ENCODE measurements at places on chromosomes 4 and X.
A peak's percentile ranks its signal among the peaks of the same experiment; 100 is the strongest.

- DNase-seq: no peak
Observed at GRCh38 chr4:92968556-92968955, 664.8 kb downstream of the GRID2 start.

GRCh38 chr4:101031971-101032370 is 315.4 kb downstream of the PPP3CA start:
- no peak for DNase-seq

- no peak for DNase-seq
Observed at GRCh38 chrX:107836958-107837357, 11.3 kb downstream of the MID2 start.

DNA sequence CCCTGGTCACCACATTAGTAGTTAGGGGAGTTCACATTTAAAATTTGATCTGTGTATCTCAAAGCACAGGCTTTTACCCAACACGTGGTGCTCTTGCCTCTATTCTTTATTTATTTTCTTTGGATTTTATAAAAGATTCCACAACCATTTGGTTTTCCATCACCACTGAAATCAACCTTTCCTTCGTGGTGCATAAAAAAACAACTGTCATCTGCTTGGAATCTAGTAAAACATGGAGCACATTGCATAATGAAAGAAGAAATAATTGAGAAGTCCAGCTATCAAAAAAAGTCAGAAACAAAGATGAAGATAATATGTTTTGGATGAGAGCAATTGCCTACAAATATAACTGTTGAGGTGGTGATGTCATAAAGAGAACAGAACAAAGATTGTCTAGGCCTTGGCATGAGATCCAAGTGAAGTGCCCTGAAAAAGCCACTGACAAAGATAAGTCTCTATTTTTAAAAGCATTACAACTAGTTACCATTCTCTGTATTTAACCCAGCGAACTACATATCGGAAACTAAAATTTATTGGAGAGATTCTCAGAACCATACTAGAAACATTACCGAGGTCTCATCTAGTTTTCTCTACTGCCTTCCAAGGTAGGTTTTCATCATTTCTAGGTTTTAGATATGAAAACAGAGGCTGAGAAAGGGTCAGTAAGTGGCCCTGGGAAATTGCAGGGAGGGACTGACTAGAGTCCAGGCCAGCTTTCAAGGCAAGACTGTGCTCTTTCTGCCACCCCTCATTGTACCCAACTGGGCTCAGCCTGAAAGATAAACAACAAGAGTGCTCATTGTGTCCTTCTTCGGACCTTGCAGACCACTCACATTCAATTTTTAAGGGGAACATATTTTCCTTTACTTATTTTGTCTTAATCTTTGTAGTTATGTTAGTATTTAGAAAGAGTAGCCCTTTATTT is 127.3 kb downstream of the MAD2L1 start:
- DNase-seq: no peak

- no peak for DNase-seq
Observed at GRCh38 chrX:31243804-31244203, 172.0 kb upstream of the FTHL17 start.

DNA sequence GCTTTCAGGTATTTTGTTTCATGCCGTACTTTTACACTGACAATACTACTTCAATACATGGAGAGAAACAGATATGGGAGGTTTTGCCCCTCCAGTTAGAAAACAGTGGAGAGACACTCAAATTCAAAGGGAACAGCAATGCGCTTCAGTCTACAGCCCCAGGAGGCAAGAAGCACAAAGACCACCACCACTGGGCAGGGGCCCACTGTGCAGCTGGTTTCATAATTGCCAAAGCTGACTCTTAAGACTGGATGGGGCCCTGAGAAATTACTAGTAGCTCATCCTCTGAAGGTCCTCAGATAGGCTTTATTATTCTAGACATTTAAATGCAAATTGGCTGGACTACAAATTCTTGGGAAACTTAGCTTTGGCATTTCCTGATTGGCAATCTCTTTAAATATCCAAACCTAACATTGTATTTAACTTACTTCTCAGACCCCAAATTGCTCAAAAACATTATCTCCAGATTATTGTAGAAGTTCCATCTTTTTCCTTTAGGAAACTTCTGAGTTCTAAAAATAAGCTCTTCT is 85.9 kb upstream of the GPR34 start:
- no peak for DNase-seq

DNA sequence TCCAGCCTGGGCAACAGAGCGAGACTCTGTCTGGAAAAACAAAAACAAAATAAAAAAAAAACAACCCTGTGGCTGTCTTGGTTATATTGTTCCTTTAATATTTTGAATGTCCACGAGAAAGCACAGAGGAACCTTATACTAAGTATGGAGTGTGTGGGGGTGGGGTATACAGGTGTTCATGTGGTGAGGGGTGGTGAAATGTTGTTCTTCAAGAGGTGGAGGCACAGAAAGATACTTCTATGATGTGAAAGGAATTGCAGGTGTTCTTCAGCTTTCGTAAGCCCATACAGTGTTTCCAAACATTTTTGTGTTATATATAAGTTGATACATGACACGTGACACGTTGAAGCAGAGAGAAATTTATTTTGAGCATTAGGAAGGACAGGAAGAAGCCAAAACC is 46.4 kb downstream of the SLC9A6 start:
- DNase-seq: no peak

GRCh38 chrX:5163663-5164062 is 1065.0 kb downstream of the NLGN4X start:
- no peak for DNase-seq

DNA sequence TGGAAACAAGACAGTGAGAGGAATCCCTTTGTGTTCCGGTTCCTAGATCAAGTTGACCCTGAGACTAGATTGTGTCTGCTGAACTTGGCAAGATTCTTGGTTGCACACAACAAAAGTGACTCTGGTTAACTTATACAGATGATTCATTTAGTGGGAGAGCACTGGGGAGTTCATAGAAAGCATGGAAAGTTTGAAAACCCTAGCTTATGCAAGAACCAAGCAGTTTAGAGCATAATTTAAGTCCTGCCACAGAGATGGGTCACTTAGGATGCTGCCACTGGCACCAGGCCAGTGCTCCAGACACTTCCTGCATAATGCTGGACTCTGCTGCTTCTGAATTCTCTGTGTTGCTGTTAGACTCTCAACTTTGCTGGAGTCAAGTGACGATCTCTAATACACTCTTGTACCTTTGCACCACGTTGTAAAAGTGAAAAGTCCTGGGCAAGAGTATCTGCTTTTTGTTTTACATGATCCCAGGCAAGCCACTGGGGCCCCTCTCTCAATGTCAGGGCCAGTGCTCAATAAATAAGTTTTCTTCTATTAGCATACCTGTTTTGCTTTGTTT is 12.7 kb upstream of the DCUN1D4 start:
- DNase-seq: no peak

- no peak for DNase-seq
Observed at GRCh38 chr4:163263606-163264005, 68.8 kb downstream of the NPY1R start.

DNA sequence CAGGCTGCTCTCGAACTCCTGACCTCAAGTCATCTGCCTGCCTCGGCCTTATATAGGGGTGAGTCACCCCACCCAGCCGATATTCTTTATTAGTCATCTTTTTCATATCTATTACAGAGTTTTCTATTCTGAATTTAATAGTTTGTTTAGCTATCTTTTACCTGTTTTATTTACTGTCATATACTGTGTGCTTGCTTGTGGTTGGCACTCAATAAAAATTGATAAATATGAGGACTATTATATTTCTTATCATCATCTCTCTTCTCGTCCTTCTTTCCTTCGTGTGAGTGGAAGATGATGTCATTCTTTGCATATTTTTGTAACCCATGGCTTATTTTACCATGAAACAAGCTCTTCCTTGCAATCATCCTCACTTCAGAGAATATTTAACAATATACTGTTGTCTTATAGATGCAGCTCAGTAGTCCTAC is 265.5 kb downstream of the ARHGAP24 start:
- DNase-seq: no peak

DNA sequence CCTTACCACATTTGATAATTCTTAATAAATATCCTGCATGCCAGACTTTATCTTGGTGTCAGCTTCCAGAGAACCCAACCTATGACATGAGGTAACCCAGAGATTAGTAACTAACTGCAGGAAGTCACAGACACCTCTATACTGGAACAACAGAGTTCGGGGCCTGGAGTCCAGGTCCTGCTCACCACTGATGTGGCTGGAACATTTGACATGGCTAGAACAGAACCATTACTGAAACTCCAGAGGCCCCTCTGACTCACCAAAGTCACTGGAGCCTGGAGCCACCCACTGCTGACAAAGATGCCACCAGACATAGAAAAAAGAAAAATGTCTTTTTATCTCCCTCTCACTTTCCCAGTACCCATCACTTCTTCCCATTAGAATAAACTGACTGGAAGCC is 403.7 kb downstream of the MID1IP1 start:
- peak; percentile 63 for DNase-seq

DNA sequence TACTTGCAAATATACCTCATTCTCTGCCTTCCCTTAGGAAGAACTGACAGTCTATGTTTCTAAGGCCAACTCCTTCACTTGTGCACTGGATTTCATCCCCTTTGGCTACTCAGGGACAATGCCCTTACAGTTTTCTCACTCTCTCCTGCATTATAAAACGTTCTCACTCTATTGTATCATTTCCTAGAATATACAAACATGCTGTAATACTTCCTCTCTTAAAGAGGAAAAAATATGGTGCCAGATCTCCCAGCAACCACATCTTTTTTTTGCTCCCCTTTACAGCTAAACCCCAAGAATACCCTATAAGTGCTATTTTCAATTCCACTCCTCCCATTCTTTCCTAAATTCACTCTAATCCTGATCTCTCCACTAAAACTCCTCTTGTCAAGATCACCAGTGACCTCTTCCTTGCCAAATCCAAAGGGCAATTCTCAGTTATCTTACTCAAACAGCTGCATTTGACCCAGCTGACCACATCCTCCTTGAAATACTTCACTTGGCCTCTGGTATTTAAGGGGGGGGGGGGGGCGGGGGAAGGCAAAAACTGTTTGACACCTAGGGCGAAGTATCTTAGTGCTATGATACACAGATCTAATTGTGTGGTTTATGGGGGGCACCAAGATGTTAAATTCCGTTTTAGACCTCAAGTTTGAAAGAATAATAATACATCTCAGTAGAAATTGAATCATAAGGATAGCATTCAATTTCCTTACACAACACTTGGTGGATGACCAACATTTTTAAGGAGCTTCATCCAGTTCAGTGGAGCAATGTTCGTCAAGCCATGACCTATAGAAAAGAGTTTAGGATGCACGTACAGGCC is 1.6 kb downstream of the RCHY1 start:
- no peak for DNase-seq

DNA sequence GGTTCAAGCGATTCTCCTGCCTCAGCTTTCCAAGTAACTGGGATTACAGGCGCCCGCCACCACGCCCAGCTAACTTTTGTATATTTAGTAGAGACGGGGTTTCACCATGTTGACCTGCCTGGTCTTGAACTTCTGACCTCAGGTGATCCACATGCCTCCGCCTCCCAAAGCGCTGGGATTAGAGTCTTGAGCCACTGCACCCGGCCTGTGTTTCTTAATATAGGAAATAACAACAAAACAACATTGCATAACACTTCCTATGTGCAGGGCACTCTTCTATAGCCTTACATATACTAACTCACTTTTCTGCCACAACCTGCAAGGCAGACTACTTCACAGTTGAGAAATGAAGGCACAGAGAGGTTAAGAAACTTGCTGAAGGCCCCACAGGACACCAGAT is 12.8 kb upstream of the TMEM131L start:
- DNase-seq: no peak

DNA sequence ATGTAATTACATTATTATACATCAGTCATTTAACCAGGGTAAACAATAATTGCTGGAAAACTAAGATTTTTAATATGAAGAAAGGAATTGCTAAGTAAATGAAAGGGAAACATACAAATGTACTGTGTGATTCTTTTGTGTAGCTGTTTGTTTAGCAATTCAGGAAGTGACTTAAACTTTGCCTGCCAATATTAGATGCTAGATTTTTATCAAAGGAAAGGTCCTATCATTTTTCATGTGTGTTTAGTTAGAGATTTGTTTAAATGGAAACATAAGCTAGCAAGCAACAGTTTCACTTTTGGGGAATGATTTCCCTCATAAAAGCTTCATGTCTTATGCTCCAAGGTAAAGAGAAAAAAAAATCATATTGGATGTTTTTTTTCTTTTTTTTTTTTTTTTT is 95.1 kb upstream of the LIMCH1 start:
- no peak for DNase-seq

- peak; percentile 64 for DNase-seq
Observed at GRCh38 chr4:153142700-153143438, 61.4 kb upstream of the TRIM2 start.

DNA sequence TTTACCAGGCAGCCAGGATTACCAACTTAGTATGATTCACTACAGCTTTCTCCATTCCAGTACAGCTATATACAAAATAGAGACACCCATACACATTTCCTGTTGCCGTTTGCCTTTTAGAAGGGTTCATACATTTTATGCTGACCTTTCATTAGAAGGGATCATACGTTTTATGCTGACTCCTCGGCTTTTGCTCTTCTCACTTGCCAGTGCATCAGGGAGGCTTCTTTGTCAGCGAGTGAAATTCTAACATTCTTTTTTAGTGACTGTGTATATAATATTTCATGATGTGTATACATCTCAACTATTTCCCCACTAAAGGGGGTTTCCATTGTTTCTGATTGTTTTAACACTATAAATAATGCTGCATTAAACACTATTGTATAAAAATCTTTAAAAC is 552.6 kb downstream of the TRIML1 start:
- no peak for DNase-seq

GRCh38 chr4:158822348-158822747 is 53.5 kb downstream of the FNIP2 start:
- no peak for DNase-seq

- DNase-seq: no peak
Observed at GRCh38 chr4:180637616-180638015, 1605.6 kb upstream of the TENM3 start.

GRCh38 chr4:186159613-186160012 is 31.8 kb upstream of the CYP4V2 start:
- DNase-seq: no peak

DNA sequence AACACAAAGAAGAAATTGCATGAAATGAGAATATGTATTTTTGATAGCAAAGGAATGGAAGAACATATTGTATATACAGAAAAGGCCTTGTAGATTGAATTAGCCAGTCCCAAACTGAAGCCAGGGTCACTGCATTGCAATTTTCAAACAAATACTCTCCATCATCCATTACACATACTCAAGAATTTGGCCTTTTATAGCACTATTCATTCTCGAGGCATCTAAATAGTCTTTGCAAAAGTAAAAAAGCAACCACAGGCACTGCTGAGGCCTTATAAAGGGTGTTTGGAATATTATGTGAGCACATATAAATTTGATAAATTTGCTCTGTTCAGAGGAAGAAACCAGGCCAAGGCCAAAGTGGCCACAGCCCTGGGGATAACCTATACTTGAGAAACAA is 123.0 kb downstream of the ZNF827 start:
- DNase-seq: no peak
